ENCODE measurements at places on chromosomes 3 and 15.

- no peak for DNase-seq
Observed at GRCh38 chr3:58023531-58023930, 15.3 kb downstream of the FLNB start.

DNA sequence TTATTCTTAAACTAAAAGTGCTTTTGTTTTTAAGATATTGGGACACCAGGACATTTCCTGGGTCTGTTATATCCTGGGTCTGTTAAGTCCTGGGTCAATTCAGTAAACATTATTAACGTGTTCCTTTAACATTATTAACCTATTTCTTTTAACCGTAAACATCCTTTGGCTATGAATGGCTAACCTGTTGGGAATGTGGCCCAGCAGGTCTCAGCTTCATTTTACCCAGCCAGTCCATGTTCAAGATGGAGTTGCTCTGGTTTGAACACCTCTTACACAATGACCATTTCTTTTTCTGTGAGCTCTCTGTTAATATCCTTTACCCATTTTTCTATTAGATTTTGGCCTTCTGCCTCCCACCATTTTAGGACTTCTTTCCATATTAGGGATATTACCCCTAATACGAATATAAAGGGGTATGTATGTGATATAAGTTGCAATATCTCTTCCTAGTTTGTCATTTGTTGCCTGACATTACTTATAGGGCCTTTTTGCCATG lies 88.9 kb upstream of the NEDD4 start:
- DNase-seq, result no peak

GRCh38 chr3:5198986-5199731 lies 11.7 kb downstream of the EDEM1 start:
- no peak for DNase-seq

GRCh38 chr15:35690698-35691116 lies 144.7 kb upstream of the DPH6 start:
- DNase-seq, result no peak

DNA sequence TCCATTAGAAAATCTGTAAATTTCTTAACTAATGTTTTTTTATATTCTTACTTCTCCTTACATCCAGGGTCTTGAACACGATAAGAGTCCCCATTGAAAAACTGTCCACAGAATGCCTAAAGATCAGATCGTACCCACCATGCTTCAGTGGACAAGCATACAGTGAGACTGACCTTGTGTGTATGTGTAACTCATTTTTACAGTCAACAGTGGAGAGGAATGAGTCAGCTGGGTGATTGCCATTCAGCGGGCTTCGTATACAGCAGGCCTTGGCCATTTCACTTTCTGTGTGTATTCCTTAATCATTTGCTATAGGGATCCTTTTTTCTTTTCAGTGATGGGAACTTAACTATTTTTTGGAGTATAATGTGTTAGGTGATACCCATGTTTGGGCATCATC lies 10.6 kb downstream of the PARP14 start:
- no peak for DNase-seq

DNA sequence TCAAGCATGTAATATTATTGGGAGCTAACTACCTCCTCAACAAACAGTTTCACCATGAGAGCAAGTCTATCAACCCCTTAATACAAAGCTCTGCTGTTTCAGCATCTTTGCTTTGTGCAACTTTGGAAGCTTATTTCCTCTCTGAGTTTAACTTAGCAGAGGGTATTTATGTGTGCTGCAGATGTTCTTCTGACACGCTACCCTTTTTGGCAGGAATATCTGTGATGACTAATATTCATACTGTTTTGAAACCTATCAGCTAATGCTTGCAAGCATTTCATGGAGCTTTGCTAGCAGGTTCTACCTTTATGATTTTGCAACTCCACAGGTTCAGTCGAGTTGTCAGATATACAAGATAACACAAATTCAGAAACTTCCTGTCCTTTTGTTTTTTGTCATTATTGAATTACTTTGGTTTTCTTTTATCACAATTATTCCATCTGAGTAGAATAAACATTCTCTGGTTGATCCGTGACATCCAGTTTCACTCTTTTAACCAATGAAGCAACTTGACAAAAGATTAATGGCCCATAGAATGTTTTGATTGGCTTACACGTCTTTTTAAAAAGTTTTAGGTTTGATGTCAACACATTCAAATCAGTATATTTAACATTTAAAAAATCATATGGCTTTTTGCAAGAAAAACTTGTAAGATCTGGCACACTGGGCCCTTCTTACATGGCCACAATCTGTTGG lies 1.7 kb upstream of the SLC9A9 start:
- no peak for DNase-seq

GRCh38 chr15:79078763-79079410 lies 11.7 kb downstream of the RASGRF1 start:
- no peak for DNase-seq
